ENCODE measurements at places on chromosomes 12 and 14.
A peak's percentile ranks its signal among the peaks of the same experiment; 100 is the strongest.

- DNase-seq = no peak
Observed at GRCh38 chr14:101563654-101564443, 2.6 kb downstream of the DIO3 start.

DNA sequence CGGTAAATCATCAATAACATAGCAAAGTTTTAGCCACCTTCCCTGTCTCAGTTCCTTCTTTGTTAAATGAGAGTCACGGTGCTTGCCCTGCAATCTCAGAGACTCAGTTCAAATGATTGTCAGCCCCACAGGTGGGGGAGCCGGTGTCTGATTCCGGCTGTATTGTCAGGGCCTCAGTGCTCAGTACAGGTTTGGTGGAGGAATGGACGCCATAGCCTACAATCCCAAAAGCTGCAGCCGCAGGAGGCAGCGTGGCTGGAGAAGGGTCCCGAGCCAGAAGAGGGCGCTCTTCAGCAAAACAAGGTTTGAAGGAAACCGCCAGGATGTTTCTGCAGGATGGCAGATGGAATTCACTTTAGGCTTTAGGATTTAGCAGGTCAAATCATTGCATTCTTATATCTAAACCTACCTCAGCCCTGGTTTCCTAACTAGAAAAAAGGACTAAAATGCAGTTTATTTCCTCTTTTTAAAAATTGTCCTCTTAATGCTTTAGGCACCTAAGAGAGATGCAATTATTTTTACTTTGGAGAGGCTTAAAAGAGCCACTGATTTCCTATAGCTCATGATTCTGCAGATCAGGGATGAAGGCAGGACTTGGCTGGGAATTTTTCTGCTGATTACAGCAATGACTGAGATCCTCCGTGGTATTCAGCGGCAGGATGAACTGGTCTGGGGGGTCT is 29.2 kb downstream of the FOS start:
- DNase-seq = peak; percentile 86

GRCh38 chr12:98295681-98296080 is 219.7 kb upstream of the TMPO start:
- DNase-seq = no peak

DNA sequence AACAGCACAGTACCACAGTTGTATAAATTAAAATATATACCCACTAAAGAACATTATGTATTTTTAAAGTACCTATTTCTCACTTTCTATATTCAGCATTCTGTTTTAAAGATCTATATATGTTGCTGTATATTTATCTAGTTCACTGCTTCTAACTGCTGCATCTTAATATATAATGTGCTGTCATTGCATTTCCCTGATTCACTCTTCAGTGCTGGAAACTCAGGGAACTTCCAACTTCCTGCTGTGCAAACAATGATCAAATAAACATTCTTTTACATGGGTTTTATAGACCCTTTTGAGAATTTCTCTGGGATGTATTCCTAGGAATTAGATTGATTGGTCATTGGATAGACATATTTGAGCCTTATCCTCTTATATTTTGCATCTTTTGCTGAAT is 379.1 kb downstream of the APAF1 start:
- no peak for DNase-seq

GRCh38 chr12:48643011-48643410 is 39.0 kb downstream of the KANSL2 start:
- DNase-seq = no peak

- no peak for DNase-seq
Observed at GRCh38 chr12:131164096-131164872, 210.6 kb downstream of the ADGRD1 start.

DNA sequence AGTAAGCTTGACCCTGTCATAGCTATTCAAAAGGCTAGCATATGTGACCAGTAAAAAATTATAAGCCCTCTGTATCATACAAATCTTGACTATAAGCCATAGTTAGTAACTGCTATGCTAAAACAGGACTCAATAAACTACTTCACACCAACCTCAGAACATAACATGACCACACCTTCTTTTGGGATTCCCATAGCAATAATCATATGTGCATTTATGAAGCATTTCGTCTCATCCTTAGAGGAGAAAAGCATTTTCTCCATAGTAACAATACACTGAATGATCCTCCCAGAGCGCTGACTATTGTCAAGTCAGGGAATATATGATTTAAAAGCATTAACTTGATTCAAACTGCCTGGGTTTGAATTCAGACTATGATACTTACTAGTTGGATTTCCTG is 46.2 kb downstream of the GRIN2B start:
- DNase-seq = no peak

GRCh38 chr12:55757701-55758100 is 14.8 kb downstream of the GDF11 start:
- DNase-seq = no peak

GRCh38 chr12:89348894-89349699 is 3.2 kb downstream of the DUSP6 start:
- DNase-seq = no peak

DNA sequence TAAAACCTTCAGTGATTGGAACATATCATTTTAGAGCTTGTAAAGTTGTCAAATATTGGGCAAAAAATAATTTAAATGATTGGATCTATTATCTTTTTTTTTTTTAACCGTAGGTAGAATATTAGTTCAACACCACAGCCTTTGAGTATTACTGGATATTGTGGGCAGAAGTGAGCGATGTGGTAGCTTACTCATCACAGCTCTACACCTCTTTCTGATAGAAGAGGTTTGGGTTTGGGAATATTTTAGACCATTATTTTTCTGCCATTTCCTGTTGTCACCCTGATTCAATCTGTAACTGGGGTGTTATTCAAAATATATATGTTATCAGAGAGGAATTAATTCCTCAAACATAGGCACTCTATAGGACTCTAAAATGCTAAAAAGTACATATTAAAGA is 34.8 kb upstream of the SLC38A2 start:
- DNase-seq = no peak

- no peak for DNase-seq
Observed at GRCh38 chr12:121287267-121287954, 9.1 kb downstream of the CAMKK2 start.

- DNase-seq = no peak
Observed at GRCh38 chr12:7078163-7078562, 14.1 kb downstream of the C1R start.

GRCh38 chr12:42669553-42669952 is 80.0 kb upstream of the PRICKLE1 start:
- no peak for DNase-seq

DNA sequence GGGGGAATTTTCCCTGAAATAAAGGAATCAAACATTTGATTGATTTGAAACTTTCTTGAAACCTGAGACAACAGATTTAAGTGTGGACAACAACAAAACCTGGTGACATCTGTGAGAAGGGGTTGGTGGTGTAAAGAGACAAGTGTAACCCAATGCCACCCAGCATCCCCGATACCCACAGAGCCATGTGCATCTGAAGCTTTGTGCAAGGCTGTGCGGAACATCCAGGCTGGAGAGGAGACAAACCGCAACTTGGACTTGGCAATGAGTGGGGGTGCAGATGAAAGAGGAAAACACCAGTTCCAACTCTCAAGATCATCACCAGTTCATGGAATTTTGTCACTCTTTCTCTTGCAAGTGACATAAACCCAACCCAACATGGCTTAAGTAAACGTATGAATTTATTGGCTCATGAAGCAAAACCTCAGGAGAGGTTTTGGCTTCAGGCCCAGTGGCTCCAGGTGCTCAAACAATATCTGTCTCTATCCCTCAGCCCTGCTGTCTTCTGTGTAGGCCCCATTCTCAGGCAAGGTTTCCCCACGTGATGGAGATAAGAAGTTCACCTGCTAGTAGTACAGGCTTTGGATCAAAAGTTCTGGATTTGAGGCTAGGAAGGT is 55.2 kb upstream of the NTF3 start:
- no peak for DNase-seq

DNA sequence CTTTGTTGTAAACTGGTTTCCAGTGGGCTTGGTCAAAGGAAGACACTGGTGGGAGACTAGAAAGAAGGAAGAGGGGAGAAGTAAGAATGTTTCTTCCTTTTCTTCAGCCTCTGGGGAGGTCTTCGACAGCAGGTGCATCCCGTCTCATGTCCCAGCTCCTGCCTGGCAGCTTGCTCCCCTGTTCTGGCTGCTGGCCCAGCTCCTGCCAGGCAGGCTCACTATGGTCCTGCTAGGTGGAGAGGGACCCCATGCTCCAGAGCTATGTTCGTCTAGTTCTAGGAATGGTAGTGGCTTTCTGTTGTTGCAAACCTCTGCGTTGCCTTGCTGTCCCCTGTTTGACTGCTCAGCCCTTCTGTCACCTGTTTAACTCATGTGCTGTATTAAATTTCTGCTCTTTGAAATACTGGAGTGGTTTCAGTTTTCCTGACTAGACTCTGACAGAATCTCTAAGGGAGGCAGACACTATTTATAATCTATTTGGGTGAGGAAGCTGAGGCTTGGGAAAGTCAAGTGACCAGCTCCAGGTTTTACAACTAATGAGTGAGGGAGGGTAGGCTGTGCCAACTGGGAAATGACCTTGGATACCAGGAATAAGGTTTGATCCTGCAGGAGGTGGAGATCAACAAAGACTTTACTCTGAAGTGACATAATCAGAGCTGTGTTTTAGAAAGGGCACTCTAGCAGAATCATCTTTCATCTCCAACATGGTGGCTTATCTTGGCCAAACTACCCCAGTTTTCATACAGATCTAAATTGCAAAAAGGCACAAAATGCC is 94.7 kb upstream of the DDHD1 start:
- no peak for DNase-seq

- peak; percentile 58 for DNase-seq
Observed at GRCh38 chr12:72974954-72975555, 702.9 kb downstream of the TRHDE start.

DNA sequence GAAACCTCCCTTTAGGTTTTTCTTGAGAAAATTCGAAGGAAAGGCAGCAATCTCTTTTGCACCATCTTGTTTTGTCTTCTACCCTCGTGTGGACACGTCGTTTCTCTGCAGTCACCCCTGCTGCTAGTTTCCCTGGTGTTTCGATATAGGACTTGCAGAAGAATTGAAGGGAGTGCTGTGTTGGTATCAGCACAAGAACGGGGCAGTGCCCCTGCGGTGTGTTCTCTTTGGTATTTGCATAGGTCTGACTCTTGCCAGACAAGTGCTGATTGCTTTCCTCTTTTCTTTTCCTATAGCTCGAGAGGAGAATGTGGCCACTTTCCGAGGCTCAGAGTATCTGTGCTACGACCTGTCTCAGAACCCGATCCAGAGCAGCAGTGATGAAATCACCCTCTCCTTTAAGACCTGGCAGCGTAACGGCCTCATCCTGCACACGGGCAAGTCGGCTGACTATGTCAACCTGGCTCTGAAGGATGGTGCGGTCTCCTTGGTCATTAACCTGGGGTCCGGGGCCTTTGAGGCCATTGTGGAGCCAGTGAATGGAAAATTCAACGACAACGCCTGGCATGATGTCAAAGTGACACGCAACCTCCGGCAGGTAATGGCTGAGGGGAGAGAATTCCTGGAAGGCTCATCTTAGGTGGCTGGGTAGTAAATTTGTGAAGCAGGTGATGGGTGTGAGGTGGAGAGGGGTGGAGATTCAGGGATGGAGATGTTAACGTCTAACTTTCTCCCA is 474.8 kb downstream of the NRXN3 start:
- no peak for DNase-seq

GRCh38 chr12:102503056-102503681 is 22.8 kb upstream of the IGF1 start:
- no peak for DNase-seq

DNA sequence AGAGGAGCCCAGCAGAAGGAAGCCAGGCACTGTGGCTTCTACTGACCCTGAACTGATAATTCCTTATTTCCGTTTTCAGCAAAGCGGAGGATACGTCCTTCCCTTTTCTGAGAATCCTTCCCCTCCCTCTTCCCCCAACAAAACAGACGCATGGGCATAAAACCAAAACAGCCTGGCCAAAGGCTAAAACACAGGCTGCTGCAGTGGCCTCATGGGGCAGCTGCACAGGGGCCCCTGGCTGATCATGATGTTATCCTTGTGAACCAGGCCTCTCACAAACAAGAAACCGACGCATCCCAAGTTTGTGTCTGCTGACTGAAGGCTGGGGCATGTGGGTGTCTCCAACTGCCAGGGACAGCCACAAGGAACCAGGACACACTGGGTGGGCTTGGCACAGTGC is 23.4 kb upstream of the STON2 start:
- peak; percentile 98 for DNase-seq

- no peak for DNase-seq
Observed at GRCh38 chr12:122969676-122970075, 3.4 kb upstream of the ABCB9 start.

DNA sequence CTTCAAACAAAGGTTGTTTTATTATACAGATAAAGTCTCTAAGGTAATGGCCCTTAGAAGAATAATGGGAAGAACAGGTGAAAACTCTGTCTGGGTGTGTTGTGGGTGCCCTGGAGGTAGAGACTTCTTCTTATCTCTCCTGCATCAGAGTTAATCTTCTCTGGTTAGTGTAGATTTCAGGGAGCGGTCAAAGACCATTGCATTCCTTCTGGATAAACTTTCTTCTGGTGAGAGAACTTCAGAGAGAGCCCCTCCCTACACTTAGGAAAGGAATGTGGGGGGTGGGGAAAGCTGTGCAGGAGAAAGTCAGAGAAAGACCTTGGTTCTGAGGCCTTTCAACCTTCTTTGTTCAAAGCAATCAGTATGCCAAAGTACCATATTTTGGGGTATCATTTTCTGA is 658.5 kb downstream of the DIO2 start:
- DNase-seq = no peak

DNA sequence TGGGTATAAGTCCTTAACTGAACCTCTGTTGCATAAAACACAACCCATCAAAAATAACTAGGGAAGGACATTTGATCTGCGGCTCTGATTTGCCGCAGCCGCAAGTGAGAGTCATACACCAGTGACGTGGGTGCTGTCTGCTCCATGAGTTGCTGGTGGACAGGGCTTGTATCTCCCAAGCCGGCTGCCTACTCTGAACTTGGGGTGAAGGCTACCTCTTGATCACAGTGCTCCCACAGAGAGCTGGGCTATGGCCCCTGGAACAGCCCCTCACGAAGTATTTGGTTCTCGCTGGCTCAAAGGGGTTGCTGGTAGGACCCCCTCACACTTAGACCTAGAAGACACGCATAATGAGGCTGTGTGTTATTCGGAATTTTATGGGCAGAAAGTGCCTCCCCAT is 118.8 kb downstream of the TMEM132C start:
- DNase-seq = no peak

- DNase-seq = no peak
Observed at GRCh38 chr14:89425931-89426330, 8.9 kb upstream of the FOXN3 start.
